ENCODE measurements at places on chromosomes 7 and 10.

GRCh38 chr7:138970446-138970845, 10.7 kb downstream of the KIAA1549 start:
- DNase-seq, result no peak

- no peak for DNase-seq
These were observed 14.8 kb downstream of the CUX1 start for GRCh38 chr7:101832205-101832631.

DNA sequence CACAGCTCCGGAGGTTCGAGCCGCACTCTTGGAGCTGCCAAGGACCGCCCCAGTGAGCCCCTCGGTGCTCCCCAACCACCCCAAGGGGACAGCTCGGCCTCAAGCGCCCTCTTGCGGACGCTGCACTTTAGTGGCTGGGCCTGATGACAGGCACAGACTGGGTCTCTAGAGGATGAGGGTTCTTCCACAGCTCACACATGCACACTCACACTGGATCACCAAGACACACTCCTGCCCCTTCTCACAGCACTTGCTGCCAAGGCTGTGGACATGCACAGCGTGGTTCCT, 2.1 kb downstream of the RET start:
- peak; percentile 45 for DNase-seq

- no peak for DNase-seq
These were observed 33.3 kb upstream of the MNX1 start for GRCh38 chr7:157043745-157044144.

- DNase-seq, result no peak
These were observed 80.5 kb downstream of the RBM33 start for GRCh38 chr7:155725006-155725355.

GRCh38 chr7:37180828-37181549, 267.7 kb downstream of the ELMO1 start:
- DNase-seq, result no peak

DNA sequence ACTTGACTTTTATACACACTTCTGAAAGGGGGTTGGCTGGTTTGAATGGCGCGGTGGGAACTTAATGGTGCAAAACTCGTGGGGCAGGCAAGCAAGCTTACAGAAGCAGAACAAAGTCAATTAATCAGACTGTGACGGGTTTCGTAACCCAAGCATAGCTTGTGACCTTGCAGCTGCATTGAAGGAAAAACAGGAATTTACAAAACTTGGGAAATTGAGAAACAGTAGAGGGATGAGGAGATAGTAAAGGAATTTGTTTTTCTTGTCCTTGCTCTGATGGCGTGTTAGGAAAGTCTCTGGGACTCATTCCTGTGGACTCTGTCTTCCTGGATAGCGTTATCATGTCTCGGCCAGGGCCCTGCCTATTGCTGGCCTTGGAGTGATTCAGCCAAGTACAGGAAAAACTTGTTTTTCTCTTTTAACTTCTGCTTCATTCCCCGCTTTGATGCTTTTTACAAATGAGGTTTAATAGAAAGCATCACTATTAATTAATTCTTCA, 220.0 kb upstream of the KCND2 start:
- no peak for DNase-seq

DNA sequence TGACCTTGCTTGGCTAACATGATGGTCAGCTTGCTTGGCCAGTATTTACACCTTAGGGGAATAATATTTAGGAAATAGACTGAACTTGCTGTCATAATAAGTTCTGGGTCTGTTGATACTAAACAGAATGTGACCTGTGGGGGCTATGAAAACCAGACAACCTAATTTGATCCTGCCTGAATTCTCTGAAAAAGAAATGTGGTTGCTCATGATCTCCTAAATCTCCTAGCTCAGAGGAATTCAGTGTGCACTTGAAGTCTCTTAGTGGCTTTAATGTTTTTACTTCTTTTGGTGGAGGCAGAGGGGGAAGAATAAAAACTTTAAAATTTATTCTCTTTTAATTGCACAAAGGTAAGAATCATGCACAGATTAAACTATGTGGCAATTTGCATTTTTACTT, 205.2 kb downstream of the SEC23IP start:
- no peak for DNase-seq

- DNase-seq, result no peak
These were observed 75.5 kb downstream of the DGKI start for GRCh38 chr7:137771273-137771672.

DNA sequence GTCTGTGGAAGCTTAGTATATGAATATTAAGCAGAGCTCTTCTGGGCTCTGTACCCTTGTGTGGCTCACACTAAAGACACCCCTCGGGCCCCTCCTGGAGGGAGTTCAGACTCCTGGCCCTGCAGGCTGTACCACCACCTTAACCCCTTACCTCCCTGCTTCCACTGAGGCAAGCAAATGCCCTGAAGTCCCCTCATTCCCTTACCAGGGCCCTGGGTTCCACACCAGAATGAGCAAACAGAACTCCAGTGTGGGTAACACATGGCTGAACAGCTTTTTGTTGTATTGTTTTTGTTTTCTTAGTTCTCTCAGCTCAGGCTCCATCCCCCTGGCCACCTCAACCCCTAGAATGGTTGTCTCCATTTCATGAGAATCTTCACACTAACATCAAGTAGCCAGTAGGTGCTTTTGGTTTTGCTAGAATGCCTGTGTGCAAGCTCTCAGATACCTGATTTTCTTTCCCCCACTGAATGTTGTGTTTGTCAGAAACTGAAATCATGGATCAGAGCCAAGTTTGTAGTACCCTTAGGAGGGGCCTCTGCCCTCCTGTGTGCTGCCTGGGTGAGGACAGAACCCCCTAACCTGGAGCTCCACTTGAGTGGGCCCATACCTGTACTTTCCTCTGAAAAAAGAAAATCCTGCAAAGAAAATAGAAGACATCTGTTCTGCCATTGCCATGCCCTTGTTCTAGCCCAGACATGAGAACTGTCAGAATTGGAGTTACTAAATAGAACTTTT, 2.8 kb upstream of the WAPL start:
- no peak for DNase-seq

GRCh38 chr10:48672596-48673265, 11.9 kb upstream of the WDFY4 start:
- DNase-seq, result no peak

GRCh38 chr7:21137640-21138039, 290.2 kb upstream of the SP4 start:
- DNase-seq, result no peak

DNA sequence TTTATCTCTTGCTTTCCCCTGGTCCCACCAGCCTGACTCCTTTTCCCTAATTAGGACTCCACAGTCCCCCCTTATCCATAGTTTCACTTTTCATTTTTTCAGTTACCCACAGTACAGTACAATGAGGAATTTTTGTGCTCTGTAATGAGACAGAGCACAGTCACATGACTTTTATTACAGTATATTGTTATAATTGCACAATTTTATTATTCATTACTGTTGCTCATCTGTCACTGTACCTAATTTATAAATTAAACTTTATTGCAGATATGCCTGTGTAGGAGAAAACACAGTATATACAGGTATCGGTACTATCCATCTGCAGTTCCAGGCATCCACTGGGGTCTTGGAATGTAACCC, 125.4 kb downstream of the KCNMA1 start:
- no peak for DNase-seq

GRCh38 chr7:19491821-19492452, 216.9 kb downstream of the POLR1F start:
- no peak for DNase-seq

DNA sequence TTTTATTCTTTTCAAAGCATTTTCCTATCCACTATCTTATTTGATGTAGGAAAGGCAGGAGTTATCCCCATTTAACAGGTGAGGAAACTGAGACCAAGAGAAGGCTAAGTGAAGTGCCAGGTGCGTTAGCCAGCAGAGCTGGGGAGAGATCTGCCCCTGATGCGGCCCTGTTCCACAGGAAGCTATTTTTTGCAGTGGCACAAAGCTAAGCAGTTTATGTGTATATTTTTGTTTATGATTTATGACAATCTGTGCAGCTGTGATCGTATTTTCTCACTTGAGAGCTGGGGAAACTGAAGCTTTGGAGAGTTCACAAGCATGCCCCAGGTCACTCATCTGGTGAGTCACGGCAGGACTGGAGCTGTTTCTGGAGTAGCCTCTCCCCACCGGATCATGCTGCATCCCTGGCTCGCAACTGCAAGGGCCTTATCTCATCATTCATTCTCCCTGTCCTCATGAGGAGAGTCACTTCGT, 38.8 kb downstream of the SLC29A3 start:
- DNase-seq, result no peak

DNA sequence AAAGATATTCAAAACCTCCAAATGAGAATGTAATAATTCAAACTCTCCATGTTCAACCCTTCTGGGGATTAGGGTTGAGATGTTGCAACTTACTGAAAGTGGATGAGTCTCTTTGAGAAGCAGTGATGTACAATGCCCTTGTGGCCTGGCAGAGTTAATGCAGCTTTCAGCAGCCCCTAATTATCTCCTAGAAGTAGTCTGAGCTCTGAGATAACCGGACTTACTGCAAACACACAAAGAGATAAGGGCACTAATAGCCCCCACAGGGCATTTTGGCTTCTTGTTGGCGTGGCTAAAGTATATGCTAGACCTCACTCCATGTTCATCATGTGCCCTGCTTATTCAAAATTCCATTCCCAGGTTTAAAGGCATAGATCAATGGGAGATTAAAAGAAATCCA, 404.7 kb downstream of the NEBL start:
- DNase-seq, result no peak

- no peak for DNase-seq
These were observed 161.9 kb downstream of the PRKCQ start for GRCh38 chr10:6418167-6418566.

DNA sequence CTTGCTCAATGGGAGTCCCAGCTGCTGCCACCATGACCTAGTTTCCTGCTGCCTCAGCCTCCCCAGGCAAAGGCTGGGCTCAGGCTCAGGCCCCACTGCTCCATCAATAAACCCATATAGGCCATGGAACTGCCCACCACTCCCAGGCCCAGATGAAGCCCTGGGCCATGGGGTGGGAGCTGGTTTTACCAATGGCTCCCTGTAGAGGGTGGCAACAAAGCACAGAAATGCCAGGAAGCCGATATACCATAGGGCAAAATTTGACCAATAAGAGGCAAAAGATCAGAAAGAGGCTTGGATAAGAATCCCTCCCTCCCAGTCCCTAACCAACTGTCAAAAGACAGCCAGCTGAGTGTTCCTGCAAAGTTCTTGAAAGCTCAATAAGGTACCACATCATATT, 101.8 kb upstream of the DOCK1 start:
- no peak for DNase-seq

- DNase-seq, result no peak
These were observed 1.5 kb downstream of the GIMAP1 start for GRCh38 chr7:150717814-150718420.

- DNase-seq, result no peak
These were observed 166.2 kb downstream of the CTTNBP2 start for GRCh38 chr7:117707080-117707479.

- peak; percentile 53 for DNase-seq
These were observed 11.9 kb upstream of the OPALIN start for GRCh38 chr10:96370584-96371157.

DNA sequence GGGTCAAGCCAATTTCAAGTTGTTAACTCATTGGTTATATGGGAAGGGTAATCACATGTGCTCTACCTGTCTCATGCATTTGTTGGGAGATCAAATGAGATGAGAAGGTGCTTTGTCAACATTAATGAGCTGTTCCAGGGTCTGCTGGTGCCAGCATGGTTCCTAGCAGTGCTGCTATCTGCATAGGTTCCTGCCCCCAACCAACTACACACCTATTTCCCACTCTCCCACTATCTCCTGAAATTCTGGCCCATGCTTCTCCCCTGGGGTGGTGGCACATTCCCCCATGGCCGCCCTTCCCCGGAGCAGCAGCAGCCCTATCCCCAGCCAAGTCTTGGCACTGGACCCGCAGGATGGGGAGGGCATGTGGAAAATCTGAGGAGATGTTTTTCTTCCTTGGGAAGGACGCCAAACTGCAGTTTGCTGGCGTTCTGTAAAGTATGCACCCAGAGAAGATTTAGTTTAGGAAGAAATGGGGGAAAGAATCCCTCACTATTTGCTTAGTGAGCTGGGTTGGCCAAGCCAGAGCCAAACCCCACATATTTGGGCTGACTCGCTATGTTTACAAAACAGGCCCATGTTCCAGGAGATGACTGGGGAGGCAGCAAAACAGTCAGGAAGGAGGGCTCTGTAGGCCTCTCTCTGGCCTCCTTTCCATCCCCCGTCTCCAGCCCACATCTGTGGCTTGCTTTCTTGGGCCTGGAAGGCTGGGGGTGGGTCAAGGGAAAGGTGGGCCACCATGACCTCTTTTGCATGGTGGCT, 42.5 kb downstream of the PPP1R3C start:
- DNase-seq, result no peak

GRCh38 chr7:727806-728460, 852 bp upstream of the PRKAR1B start:
- DNase-seq, result no peak

- DNase-seq, result no peak
These were observed 608.0 kb downstream of the PHTF2 start for GRCh38 chr7:78406531-78406930.
